ENCODE measurements at places on chromosomes 4 and X. TPM values are rescaled to one million over a fixed set of nuclear protein-coding genes. Genes with fewer than 3 reads are reported as not detected.

The RASGEF1B gene
- 2.0 TPM for total RNA-seq

GRCh38 chrX:44451056-44451455 lies 91.6 kb downstream of the FUNDC1 start:
- no peak for DNase-seq

The PAGE4 gene
- not detected for total RNA-seq

DNA sequence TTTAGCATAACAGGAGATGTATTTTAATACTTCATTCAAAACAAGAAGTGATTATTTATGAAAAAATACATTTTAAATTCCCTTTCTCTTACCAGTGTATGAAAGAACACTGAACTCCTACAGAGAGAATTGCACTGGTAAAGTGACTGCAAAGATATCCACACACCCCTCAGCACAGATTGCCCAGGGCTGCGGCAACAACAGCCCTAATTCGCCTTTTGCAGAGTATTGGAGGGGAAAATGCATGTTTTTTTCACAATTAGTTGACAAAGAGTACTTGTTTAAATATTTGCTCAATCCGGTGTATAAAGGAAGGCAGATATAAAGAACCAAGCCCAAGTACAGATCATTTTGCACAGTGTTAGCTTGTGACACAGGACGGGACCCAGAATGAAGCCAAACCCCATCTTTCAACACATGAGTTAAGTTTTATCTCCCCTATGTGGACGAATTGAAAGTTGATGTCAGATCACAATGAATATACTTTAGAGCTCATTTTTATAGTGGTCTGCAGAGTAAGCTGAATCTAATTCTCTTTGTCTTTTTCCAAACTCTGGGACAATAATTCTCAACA lies 551.4 kb upstream of the IGFBP7 start:
- DNase-seq: no peak

- peak; percentile 55 for DNase-seq
Observed at GRCh38 chr4:20445933-20446723, 194.4 kb downstream of the SLIT2 start.

The USP17L30 gene
- not detected for total RNA-seq

Measured in fibroblast of the aortic adventitia (primary cell).